ENCODE measurements at places on chromosomes 13 and 19.

- DNase-seq: no peak
Observed at GRCh38 chr13:31110617-31111016, 51.1 kb downstream of the HSPH1 start.

- no peak for DNase-seq
Observed at GRCh38 chr13:94309997-94310855, 169.3 kb downstream of the DCT start.

GRCh38 chr19:17419154-17419620, 660 bp upstream of the MVB12A start:
- no peak for DNase-seq

GRCh38 chr19:29577649-29577963, 28.5 kb upstream of the POP4 start:
- DNase-seq: no peak

- DNase-seq: no peak
Observed at GRCh38 chr13:43428545-43429296, 358.1 kb downstream of the ENOX1 start.

DNA sequence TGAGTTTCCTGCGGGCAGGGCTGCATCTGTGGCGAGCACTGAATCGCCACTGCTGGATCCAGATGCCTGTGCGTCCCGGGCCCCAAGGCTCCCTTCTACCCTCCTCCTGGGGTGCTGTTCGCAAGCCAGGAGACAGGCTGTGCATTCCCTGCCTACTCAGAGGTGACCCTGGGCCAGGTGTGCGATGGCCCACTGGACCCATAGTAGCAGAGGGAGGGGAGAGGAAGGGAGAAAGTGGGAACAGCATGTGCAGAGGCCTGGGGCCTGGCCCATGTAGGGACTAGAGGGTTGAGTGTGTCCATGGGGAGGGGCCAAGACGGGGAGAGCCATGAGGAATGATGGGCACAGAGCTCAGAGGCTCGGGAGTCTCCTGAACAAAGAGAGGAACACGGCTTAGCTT, 27.3 kb downstream of the CARM1 start:
- no peak for DNase-seq

DNA sequence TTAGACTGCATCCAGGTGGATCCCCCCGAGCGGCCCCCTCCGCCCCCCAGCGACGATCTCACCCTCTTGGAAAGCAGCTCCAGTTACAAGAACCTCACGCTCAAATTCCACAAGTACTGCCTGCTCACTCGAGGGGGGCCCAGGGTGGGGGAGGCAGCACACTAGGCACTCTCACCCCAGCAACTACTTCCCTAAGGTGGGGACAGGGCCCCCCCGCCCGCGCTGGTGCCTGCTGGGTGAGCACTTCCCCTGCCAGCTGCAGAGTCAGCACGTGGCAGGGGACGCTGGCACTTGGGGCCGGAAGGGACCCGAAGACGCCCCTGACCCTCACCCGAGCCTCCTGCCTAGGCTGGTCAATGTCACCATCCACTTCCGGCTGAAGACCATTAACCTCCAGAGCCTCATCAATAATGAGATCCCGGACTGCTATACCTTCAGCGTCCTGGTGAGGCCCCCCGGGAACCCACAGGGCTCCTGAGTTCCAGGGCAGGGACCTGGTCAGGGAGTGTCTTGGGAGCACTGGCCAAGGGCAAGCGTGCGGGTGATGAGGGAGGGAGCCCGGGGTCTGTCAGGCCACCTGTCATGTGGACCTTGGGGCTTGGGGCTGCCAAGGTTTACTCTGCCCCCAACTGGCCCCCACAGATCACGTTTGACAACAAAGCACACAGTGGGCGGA, 5.2 kb downstream of the MCOLN1 start:
- DNase-seq: no peak

DNA sequence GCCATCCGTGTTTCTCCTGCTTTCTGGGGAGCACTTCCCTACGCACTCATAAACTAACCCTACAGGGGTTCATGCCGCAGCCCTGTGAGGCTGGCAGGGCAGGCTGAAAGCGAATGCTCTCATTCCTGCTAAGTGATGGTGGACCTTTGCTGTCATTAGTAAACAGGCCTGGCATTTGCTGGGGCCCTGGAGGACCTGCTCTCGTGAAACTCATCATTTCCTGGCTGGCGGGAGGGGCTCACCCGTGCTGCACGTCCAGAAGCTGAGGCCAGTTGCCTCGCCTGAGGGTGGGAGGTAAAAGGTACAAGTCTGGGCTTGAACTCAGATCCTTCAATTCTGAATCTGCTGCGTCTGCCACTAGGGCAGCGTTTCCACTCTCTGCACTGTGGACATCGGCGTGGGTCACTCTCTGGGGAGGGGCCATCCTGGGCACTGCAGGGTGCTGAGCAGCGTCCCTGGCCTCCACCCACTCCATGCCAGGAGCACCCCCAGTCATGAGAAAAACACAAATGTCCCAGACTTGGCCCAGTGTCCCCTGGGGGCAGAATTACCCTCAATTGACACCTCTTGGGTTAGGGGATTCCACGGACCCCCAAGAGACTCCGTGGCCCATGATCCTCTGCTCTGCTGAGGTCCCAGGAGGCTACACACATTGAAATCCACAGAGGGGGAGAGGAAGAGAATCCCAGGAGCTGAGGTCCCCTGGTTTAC, 7.0 kb downstream of the MOB3A start:
- DNase-seq: no peak

DNA sequence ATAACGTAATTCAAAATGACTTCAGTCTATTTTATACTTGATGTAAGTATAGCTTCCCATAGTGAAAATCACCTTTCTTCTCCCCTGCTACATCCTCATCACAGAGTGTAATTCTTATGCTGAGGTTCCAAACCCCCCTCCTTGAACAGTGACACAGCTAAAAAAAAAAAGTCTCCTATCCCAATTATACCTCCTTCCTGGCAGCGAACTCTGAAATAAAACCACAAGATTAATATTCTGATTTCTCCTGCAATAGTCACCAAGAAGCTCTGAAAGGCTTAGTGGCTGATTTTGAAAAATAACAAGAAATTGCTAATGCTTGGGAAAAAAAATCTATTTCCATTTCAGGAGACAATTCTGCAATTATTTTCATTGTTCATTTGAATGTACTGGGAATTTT, 36.3 kb downstream of the EFNB2 start:
- no peak for DNase-seq

GRCh38 chr19:8370176-8371010, 6.4 kb downstream of the ANGPTL4 start:
- no peak for DNase-seq

GRCh38 chr19:29521291-29522075, 4.3 kb upstream of the VSTM2B start:
- no peak for DNase-seq

- no peak for DNase-seq
Observed at GRCh38 chr13:28474491-28475134, 20.3 kb downstream of the FLT1 start.

GRCh38 chr13:28623782-28624706, 34.9 kb upstream of the POMP start:
- DNase-seq: peak; percentile 79

- no peak for DNase-seq
Observed at GRCh38 chr19:11007962-11008532, 47.2 kb downstream of the SMARCA4 start.

DNA sequence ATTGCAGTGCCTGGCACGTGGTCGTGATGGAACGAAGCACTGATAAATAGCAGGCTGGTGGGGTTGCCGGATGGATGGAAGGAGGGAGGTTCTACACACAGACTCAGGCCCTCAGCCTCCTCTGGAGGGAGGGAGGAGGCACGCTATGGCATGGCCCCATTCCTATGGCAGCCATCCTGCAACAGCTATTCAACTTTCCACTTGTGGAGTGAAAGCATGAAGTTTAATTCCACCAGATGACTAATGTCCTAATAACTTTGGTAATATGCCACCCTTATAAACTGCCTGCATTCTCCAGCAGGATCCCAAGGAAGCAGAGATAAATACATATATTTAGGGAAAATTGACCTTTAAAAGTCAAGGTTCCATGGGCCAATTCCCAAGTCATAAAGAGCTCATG, 92.4 kb downstream of the KL start:
- DNase-seq: no peak

- DNase-seq: no peak
Observed at GRCh38 chr13:80037505-80037888, 303.4 kb downstream of the SPRY2 start.

DNA sequence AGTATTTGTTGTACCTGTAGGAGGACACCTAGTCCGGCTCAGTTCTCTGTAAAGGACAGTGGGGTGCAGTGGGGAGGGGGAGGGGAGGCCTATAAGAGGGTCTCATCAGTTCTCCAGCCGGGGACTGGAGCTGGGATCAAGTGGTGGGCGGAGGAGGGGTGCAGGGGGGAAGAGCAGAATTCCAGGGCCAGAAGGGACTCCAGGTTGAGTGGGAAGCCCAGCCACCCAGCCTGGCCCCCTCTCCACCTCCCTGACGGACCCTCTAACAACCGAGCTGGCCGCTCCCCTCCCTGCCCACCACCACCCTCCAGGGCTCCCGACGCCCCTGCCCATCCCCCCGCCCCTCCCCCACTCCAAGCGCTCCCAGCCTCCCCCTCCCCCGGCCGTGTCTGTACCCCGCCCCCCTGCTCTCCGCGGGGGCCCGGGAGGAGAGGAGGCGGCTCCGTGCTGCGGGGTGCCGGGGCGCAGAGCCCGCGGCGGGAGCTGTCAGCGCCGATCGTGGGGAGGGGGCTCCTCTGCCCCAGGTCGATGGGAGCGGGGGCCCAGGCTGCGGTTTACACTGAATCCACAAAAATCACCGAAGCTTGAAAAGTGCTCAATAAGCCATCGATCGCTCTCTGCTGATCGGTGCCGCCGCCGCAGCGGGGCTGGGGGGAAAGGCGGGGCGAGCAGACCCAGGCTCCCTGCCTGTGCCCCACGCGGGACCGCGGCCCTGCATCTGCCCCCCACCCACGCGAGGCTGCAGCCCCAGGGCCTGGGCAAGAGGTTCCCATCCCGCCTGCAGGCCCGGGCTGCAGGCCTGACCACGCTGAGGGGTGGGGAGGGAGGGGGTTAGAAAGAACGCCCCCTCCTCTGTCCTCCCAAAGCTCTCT, 34.6 kb upstream of the ONECUT3 start:
- DNase-seq: no peak

GRCh38 chr19:2032296-2032941, 16.9 kb upstream of the BTBD2 start:
- peak; percentile 86 for DNase-seq

All from NCI-H524 (cell line).